Sigmoid colon (tissue), 7 donors: ENCODE measurements at places on chromosomes 11 and 22. TPM values are rescaled to one million over a fixed set of nuclear protein-coding genes. Genes with fewer than 3 reads are reported as not detected.

The TRIM6 gene
- total RNA-seq = 4.6 TPM

The KREMEN1 gene
- 9.7 TPM for total RNA-seq

The SCGB1A1 gene
- total RNA-seq = not detected

- DNase-seq = no peak
Measured at GRCh38 chr11:117782101-117782500, 14.9 kb downstream of the DSCAML1 start.

- peak; percentile 1 for DNase-seq
Measured at GRCh38 chr22:29061773-29062172, at the start of gene C22orf31. Gene C22orf31 (minus strand): TSS chr22:29061831. CDS start chr22:29061792, 39 bp downstream.

DNA sequence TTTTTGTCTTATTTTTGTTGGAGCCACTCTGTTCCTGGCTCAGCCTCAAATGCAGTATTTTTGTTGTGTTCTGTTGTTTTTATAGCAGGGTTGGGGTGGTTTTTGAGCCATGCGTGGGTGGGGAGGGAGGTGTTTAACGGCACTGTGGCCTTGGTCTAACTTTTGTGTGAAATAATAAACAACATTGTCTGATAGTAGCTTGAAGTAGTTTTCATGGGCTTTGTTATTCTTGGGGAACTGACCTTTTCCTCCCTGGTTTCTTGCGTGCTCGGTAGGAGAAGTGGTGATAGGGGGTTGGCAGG lies 6.0 kb upstream of the MCM5 start:
- DNase-seq = no peak

GRCh38 chr11:95262994-95263765 lies 32.2 kb upstream of the SESN3 start:
- no peak for DNase-seq

GRCh38 chr11:109853156-109853776 lies 239.9 kb upstream of the ZC3H12C start:
- no peak for DNase-seq
